Activated T-cell treated with anti-CD3 and anti-CD28 coated beads for 24 hours (primary cell): ENCODE measurements at places on chromosomes 3 and 15.

- no peak for DNase-seq
Observed at GRCh38 chr3:142963516-142964448, at the start of gene PAQR9. Gene PAQR9, minus strand, starts transcription at chr3:142963674. Its CDS starts 338 bp downstream, at chr3:142963336.

- DNase-seq, result peak; percentile 41
Observed at GRCh38 chr3:120348065-120348990, 826 bp downstream of the LRRC58 start.

DNA sequence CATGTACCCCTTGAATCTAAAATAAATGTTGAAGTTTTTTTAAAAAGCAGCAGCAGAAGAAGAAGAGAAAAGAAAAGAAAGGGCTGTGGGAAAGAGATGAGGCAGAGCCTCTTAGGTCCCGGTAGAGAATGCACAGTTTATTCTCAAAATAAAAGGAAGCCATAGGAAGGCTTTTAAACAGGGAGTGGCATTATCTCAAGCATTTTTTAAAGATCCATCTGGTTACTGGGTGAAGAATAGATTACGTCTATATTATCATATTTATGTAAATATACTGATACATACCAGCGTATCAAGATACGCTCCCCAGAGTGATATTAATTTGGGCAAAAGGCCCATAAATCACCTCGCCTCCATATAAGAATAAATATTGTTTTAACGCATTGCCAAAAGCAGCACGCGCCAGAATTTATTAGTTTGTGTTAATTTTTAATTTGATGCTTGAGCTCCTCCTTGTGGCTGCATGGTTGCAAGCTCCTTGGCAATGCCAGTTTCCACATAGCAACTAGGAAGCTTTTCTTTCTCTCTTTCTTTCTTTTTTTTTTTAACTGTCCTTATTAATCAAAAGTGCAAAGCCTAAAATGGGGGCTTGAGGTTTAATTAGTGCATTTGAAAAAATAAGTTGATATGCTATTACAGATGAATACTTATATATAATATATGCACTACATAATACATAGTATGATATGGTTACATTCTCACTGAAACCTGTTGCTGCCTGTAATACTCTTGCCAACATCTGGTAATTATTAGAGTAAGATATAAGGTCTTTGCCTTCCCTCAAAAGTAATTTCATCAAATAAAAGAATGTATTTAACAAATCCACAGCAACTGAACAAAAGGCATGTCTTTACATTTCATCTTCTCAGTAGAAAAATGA lies 242.8 kb upstream of the UBE2E2 start:
- DNase-seq, result no peak

- DNase-seq, result no peak
Observed at GRCh38 chr3:25125201-25125600, 302.9 kb upstream of the RARB start.

GRCh38 chr3:50100956-50101845 lies 12.5 kb downstream of the RBM5 start:
- no peak for DNase-seq

- no peak for DNase-seq
Observed at GRCh38 chr3:14689247-14689980, 14.5 kb downstream of the C3orf20 start.

DNA sequence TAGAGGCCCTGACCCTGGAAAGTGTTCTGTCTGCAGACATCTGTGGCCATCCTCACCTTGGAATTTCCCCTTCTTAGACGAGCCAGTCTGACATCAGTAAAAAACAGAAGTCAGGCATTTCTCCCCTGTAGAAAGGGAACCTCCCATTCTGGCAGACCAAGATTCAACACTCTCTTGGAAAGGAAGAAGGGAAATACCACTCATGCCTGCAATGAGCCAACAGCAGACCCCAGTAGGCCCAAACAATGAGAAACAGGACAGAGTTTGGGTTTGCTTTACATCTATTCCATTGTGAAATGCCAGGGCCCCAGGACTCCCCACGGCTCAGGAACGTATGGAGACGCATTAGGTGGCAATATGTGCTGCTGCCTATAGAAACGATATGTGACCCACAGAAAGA lies 264.0 kb upstream of the NSMCE3 start:
- DNase-seq, result no peak

- no peak for DNase-seq
Observed at GRCh38 chr15:76577879-76578512, 241.4 kb downstream of the ISL2 start.

DNA sequence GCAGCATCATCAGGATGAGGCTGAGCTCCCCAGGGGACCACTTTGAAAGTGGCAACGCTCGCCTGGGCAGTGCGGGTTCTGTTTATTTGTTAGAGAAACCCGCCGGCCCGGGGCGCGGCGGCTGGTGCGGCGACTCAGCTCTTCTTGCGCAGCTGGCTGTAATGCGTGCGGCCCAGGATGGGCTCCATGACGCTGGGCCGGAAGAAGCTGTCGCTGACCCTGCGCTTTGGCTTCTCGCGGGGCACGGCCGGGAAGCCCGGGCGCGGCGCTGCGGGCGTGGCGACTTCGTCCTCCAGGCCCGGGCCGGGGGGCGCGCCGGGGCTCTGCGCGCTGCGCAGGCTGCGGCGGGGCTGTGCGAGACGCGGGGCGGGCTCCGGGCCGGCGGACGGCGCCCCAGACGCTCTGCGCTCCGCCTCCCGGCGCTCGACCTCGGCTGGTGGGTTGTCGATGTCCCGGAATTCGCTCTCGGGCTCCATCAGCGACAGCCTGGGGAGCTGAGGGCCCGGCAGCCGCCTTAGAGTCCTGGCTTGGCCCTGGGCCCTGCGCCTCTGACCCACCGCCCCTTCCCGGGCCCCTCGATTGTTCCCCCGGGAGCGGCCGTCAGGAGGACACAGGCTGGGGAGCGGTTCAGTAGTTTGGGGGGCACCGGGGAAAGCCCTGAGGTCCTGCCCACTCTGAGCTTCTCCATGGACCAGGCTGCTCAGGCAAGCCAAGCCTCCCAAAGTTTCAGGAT lies 10.3 kb upstream of the KIF7 start:
- DNase-seq, result no peak

DNA sequence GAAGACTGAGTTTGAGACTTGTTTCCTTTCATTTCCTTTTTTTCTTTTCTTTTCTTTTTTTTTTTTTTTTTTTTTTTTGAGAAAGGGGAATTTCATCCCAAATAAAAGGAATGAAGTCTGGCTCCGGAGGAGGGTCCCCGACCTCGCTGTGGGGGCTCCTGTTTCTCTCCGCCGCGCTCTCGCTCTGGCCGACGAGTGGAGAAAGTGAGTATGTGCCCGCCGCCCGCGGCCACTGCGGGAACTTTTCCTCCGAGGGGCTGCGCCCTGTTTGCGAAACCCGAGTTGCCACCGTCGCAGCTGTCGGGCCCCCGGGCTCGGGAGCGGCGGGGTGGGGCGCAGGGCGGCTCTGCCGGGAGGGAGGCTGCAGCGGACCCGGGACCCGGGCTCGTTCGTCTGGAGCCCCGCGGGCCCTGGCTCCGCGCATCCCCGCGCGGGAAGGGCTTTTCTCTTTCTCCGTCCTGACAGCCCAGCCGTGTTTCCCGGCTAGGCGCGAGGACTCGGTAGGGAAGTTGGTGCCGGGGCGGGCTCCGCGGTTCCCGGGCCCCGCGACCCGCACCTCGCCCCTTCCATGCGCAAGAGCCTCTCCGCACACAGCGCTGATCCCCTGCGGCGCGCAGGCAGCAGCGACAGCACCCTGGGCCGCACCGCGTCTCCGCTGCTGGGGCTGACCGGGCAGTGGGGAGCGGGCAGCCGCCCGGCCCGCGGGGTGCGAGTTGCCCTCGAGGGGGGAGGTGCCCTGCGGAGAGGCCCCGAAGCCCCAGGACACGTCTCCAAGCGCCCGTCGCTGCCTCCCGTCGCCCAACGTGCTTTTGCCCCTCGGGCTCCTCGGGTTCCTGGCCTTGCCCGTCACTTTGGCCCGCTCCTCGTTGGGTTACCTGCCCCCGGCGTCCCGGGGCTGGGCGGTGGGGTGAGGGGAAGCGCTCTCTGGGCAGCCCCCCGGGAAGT lies 1.4 kb downstream of the IGF1R start:
- DNase-seq, result peak; percentile 24

DNA sequence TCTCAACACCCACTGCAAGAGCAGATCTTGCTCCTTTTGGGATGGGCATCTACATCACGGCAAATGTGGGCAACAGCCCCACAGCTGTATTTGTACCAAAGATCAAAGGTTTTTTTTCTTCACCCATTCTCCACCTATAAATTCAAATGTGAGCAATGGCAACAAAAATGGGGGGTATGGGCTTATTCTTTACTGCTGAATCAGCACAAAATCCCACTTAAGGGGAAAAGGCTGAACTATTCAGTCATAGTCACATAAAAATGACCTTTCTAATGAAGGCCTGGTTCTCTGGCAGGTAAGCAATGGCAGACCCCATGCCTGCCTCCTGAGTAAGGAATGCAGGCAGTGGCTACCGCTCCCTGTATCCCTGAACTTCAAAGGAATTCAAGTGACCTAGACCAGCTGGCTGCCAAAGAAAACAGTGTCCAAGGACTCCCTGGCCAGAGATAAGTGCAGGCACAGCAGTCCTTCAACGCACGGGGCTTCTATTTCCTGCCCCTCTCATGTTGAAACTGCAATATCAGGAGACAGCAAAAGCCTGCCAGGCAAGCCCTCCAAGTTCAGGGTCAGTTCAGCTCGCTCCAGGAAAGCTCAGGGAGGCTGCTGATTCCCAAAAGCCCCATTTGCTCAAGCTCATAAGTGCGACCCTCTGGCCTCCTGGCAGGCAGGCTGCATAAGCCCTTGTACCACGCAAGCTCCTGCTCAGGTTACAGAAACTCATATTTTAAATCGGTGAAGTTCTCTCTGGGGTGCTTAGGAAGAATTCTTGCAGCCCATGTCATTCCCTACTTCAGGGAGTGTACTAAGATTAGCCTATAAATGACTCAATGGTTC lies 134.1 kb downstream of the PDZRN3 start:
- no peak for DNase-seq

- no peak for DNase-seq
Observed at GRCh38 chr3:51963951-51964451, 3.3 kb downstream of the PCBP4 start.

GRCh38 chr3:42177068-42177800 lies 86.1 kb downstream of the TRAK1 start:
- no peak for DNase-seq

DNA sequence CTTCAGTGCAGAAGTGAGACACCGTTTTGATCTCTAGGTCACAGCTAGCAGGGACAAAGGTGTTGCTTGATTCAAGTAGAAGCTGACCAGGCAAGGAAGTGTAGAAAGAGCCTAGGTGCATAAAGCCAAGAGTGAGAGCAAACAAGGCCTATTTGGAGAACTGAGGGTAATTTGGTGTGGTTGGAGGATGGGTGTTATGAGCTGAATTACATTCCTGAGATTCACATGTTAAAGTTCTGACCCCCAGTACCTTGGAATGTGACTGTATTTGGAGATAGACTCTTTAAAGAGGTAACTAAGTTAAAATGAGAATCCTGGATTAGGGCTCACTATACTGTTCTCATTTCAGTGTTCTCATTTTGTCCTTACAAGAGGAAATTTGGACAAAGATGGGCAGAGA lies 191.3 kb downstream of the ZMAT3 start:
- no peak for DNase-seq

DNA sequence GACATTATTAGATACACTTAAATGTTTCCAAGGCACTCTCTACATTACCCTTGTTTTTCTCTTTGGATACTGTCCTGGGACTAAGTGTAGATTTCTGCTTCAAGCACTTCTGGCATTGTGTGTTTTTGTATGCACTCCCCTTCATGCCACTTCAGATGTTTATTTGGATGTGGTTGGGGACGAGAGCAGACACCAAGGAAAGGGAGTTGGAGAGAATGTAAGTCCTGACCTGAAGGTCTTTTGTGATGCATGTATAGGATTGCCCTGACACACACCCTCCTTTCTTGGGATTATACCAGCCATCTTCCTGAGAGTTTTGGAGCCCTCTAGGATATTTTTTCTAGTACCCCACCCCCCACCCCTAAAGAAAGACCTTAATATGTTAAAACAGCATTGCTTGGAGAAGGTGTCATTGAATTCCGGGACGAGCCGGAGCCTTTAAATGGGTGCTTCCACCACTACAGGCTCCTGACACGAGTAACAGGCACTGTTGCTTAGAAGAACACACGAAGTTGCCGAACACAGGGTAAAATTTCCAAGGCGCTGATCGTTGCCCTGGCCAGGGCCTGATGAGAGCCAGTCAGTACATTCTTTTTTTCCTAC lies 22.7 kb downstream of the PSMD6 start:
- no peak for DNase-seq

GRCh38 chr3:31815006-31815405 lies 166.1 kb downstream of the OSBPL10 start:
- DNase-seq, result no peak

DNA sequence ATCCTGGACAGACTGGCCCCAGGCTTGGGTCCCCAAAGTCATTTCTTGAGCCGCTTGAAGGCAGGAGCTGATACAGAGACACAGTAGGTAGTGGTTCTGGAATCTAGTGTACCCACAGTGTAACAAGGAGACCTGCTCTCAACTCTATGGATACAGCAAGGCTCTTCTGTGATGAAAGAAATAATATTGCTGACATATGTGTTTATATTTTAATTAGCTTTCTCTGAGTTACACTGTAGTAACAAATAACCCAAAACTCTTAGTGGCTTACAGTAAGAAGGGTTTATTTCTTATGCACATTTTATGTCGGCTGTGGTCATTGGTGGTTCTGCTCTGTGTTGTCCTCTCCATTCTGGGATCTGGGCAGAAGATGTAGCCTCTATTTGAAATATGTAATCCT lies 45.5 kb downstream of the CHST14 start:
- DNase-seq, result no peak

- DNase-seq, result no peak
Observed at GRCh38 chr3:45986303-45986982, 9.2 kb downstream of the FYCO1 start.

DNA sequence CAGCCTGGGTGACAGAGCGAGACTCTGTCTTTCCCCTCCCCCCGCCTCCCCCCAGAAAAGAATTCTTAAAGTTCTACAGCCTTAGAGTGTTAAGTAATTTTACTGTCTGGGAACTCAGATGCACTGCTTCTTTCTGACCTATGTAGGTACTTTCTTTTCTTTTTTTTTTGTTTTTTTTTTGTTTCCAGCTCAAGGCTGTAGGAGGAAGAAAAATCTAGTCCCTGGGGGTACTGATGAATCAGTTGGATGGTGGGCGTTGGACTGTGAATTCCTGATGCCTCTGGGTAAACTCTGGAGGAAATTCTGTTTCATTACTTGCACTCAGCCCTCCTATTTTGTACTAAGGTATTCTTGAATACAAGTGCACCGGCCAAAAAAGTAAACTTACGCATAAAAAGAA lies 10.8 kb downstream of the GHRL start:
- DNase-seq, result no peak

- DNase-seq, result no peak
Observed at GRCh38 chr15:39159833-39160232, 421.0 kb upstream of the THBS1 start.

- no peak for DNase-seq
Observed at GRCh38 chr15:96160269-96160668, 170.2 kb upstream of the NR2F2 start.

DNA sequence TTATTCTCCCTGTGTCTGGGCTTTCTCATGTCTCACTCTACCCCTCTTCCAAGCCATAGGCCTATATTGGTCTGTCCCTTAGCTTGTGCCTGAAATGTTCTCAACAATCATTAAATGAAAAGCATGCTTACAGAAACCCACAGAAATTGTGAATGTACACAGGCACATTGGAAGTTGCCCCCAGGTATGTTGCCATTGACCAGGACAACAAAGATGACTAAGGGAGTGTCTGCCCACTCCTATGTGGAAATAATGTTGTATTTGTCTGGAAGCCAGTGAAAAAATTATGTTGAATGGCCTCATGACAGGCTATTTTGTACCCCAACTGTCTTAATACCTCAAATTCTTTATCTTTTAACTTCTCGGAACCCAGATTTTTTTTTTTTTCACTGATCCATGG lies 102.0 kb downstream of the TPRG1 start:
- DNase-seq, result no peak

GRCh38 chr15:32636410-32636809 lies 5.1 kb upstream of the SCG5 start:
- DNase-seq, result no peak

- DNase-seq, result peak; percentile 26
Observed at GRCh38 chr3:9352917-9353752, 9.7 kb upstream of the THUMPD3 start.
